ENCODE measurements at places on chromosomes 16 and 17.
A peak's percentile ranks its signal among the peaks of the same experiment; 100 is the strongest.

DNA sequence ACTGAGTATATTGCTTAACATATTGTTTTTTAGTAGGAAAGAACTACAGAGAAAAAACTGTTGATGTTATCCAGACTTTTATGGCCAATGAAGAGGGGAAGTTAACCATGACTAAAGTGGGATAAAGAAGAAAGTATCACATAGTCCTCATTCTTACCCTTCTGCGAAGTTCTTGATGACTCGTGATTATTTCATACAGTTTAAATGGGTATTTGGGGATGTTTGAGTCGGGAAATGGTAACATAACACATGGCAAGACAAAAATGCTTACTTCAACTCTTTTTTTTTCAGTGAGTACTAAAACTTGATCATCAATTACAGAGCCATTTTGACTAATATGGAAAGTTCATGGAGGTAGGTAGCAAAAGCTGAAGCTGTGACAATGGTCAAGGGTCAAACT, 4.9 kb downstream of the POLG2 start:
- DNase-seq: peak; percentile 82

- DNase-seq: no peak
Measured at GRCh38 chr16:74738816-74739215, 35.8 kb downstream of the FA2H start.

- DNase-seq: no peak
Measured at GRCh38 chr17:78650093-78650715, 73.0 kb upstream of the DNAH17 start.

DNA sequence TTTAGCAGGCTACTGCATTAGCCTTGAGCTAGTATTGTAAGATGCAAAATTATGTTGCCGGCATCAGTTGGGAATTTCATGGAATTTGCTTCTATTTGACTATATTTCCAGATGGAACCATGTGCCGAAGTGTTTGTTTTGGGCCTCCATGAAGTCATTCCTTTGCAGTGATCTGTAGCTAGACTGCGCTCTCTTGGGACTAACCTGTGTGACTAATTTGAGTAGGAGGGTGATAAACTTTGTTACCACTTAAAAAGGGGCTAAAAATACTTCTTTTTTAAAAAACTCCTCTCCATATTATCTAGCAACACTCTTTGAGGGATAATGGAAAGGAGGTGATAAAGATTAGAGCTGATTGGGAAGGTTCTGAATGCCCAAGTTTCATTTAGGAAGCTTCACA, 166.8 kb upstream of the TBX2 start:
- no peak for DNase-seq

GRCh38 chr17:64032081-64032480, 11.6 kb upstream of the ICAM2 start:
- DNase-seq: no peak

DNA sequence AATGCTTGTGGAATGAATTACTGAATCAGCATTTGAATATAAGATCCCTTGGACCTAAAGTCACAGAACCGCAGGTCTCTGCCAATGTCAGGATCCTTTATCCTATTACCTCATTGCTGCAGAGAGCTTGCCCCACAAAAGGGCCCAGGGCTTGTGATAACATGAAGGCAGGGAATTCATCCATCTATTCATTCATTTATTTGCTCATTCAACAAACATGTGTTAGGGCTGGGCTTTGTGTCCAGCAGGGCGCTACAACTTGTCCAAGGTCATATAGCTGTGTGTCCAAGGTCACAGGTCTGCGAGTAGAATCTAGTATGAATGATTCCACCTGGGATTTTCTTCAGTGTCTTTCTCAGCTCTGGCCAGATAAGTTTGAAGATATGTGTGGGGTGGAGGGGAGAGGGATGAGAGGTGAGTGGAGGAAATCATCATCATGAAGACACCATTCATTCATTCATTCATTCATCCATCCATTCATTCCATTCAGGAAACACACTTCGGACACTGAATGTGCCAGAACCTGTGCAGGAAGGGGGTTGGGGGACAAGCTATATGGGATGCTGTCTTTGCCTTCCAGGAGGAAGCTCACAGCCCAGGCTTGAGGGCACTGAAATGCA, 1.3 kb upstream of the UNC45B start:
- no peak for DNase-seq
